Left cardiac atrium (tissue), 4 donors: ENCODE measurements at places on chromosomes 6 and 20. TPM values are rescaled to one million over a fixed set of nuclear protein-coding genes. Genes with fewer than 3 reads are reported as not detected.

The MUC21 gene
- total RNA-seq, result not detected

The GABRR1 gene
- not detected for total RNA-seq

The GOPC gene
- 20.6 TPM for total RNA-seq

The CFB gene
- total RNA-seq, result 50.3 TPM

The SPEF1 gene
- not detected for total RNA-seq

The ULBP2 gene
- total RNA-seq, result 0.71 TPM

The MRPS18A gene
- total RNA-seq, result 34.8 TPM

The TMEM181 gene
- total RNA-seq, result 13.8 TPM

The SLC2A4RG gene
- 71.0 TPM for total RNA-seq

The BEND6 gene
- 1.2 TPM for total RNA-seq

The COL19A1 gene
- total RNA-seq, result 1.9 TPM

The SLC32A1 gene
- not detected for total RNA-seq

The ASIP gene
- total RNA-seq, result 1.5 TPM

The RIPOR3 gene
- 6.7 TPM for total RNA-seq

The TREML1 gene
- not detected for total RNA-seq

The NTSR1 gene
- not detected for total RNA-seq

The CLPSL2 gene
- not detected for total RNA-seq

The TMEM200A gene
- total RNA-seq, result 0.29 TPM

The PLN gene
- 673 TPM for total RNA-seq

The SEL1L2 gene
- 0.91 TPM for total RNA-seq

The PHACTR1 gene
- total RNA-seq, result 16.0 TPM

The OARD1 gene
- 13.9 TPM for total RNA-seq

The DEFB132 gene
- 0.32 TPM for total RNA-seq

The DEFB124 gene
- total RNA-seq, result 0.44 TPM

The IBTK gene
- 22.3 TPM for total RNA-seq

The HNF4A gene
- not detected for total RNA-seq

The SLC35B2 gene
- total RNA-seq, result 29.9 TPM

The GFRAL gene
- not detected for total RNA-seq

The CD24 gene
- total RNA-seq, result 0.47 TPM

The MYMX gene
- 3.8 TPM for total RNA-seq
